ENCODE measurements at places on chromosomes 11 and 22. TPM values are rescaled to one million over a fixed set of nuclear protein-coding genes. Genes with fewer than 3 reads are reported as not detected.

The MMP12 gene
- total RNA-seq = not detected

The KAT5 gene
- total RNA-seq = 61.4 TPM

The CRYBB3 gene
- 0.80 TPM for total RNA-seq

The KCNK4 gene
- total RNA-seq = 0.23 TPM

The CBX7 gene
- 25.0 TPM for total RNA-seq

The MOGAT2 gene
- not detected for total RNA-seq

The BMAL1 gene
- 62.3 TPM for total RNA-seq

The CCDC188 gene
- total RNA-seq = not detected

DNA sequence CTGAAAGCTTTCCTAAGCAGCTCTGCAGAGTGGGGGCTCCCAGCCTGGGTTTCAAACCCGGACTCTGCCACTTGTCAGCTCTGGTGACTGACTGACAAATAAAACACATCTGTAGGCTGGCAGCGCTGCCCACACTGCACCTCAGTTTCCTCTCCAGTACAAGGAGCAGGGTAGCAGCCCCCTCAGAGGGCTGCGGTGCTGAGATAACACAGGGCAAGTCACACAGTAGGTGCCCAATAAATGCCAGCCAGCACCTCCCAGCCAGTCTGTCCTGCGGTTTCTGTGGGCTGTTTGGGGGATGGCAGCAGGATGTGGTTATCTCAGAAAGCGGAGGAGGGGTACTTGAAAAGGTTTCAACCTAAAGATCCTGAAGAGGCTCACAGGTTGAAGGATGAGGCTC is 1.5 kb downstream of the SYT12 start:
- DNase-seq = peak; percentile 36

DNA sequence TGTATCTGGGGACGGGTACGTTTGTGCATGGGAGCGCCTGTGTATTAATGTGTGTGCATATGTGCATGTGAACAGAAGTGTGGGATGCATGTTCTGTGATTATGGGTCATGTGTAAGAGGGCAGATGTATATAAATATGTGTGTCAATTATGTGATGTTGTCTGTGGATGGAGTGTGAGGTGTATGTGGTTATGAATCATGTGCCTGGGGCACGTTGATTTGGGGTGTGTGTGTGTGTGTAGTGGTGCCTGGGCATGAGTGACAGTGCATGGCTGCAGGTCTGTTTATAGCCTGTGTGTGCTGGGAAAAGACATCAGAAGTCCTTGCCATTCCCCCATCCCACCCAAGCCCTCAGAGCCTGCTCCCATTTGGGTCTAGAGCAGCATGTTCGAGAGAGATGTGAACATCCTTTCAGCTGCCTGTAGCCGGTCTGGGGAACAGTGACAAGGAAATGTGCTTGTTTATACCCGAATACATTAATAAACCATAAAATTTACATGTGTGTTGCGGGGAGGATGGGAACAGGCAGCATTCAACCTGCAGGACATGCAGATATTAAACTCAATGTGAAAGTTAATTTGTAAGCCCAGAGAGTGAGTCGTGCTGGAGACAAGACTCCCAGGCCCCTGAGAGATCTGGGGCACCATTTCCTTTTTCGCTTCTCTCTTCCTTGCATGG is 129.0 kb downstream of the NECTIN1 start:
- no peak for DNase-seq

- no peak for DNase-seq
These were observed 150.6 kb downstream of the DSCAML1 start for GRCh38 chr11:117646411-117646810.

DNA sequence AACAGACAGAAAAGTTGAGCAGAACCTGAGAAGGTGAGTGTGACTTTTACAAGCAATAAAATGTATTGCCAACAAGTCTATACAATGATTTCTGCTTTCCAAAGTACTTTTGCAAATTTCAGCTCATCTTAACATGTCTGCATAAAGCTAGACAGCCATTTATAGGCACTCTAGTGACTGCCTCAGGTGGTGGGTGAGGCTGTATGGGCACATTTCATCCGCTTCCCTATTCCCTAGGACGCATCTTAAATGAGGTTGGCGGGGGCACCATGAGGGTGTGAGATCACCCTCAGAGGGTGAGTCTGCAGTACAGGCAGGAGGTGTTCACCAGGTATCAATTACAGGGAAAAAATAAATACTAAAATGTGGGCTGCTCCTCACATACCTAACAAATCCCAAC is 110.1 kb downstream of the ETS1 start:
- DNase-seq = no peak

DNA sequence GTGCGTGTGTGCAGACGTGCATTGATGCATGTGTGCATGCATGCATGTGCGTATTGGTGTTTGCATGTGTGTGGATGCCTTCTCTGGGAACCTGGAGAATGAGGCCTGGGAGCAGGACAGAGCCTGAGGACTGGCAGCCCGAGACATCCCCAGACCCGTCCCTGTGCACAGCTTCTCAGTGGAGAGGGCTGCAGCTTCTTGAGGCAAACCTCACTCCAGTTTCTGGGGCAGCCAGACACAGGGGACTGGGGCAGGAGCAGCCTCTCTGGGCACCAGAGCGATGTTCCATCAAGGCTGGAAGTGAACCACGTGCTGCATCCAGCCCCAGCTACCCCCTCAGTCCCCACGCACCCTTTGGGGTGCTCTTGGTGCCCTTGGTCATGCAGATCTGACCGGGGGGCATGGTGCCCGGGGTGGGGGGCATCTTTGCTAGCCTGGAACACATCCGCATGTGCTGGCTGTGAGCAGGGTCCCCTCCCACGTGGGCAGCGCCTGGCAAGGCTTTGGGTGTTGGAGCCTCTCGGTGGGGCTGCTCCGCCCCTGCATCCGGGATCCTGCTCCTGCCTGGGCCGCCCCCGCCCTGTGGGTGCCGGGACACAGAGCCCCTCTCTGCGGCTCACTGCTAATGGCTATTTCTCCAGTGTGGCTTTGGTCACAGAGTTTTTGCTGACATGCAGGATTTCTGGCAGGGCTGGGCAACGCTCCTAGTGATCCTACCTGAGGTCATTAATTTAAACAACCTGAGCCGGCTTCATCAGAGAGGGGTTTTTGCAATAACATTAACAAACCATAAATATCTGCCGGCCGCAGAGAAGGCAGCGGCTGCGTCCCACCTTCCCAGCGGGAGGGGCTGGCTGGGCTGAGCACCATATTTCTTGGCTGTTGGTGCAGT is 434.7 kb downstream of the TBC1D22A start:
- no peak for DNase-seq

DNA sequence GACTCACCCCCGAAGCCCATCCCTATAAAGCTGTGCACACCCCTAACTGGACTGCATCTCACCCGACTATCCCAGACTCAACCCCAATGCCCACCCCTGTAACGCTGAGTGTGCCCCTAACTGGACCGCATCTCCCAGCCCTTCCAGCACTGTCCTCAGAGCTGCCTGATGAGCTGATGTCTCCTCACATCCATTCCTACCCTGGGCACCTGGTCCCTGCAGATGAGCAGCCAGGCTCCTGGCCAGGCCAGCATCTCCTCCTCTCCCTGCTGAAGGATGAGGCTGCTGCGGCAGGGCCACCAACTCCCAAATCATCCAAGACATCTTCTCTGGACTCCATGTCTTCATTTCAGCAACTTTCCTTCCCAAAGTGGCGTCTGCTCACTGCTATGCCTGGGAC is 332.1 kb downstream of the CTTN start:
- no peak for DNase-seq

DNA sequence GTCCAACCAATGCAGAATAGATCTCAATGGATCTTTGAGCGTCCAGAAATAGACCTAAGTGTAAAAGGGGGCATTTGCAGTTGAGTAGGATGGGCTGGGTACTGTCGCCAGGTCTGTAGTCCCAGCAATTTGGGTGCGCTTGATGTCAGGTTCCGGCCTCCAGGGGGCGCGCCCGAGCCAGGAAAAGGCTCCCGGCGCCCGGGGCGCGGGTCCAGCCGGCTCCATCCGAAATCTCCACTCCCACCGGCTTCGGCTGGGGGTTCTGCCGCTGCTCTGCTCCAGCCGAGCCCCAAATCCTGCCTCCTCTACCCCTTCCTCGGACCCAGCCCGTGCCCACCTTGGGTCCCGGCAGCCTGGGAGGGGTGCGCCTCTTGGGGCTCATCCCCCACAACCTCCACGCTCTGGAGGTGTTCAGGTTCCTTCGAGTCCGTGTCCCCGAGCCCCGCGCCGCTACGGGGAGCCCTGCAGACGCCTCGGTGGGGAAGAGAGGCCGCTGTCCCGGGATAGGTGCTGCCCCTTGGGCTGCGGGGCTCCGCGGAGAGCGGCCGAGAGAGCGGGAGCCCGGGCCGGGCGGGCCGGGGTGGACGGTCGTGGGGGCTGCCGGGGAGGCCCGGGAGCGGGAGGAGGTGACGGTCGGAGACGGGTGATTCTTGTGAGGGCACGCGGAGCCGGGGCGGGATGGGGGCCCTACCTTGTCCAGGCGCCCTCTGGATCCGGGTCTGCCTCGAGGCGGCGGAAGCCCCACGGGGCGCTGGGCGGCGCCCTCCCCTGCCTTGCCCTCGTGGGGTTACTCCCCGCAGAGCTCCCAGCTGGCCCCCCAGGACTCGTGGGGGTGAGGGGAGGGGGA is 13.0 kb upstream of the CYB5R3 start:
- peak; percentile 91 for DNase-seq

- no peak for DNase-seq
These were observed 72.3 kb upstream of the SYN3 start for GRCh38 chr22:33130473-33130872.

GRCh38 chr22:24429411-24430365 is 2.3 kb downstream of the ADORA2A start:
- peak; percentile 70 for DNase-seq

GRCh38 chr22:20607157-20607907 is 99.9 kb downstream of the MED15 start:
- no peak for DNase-seq

DNA sequence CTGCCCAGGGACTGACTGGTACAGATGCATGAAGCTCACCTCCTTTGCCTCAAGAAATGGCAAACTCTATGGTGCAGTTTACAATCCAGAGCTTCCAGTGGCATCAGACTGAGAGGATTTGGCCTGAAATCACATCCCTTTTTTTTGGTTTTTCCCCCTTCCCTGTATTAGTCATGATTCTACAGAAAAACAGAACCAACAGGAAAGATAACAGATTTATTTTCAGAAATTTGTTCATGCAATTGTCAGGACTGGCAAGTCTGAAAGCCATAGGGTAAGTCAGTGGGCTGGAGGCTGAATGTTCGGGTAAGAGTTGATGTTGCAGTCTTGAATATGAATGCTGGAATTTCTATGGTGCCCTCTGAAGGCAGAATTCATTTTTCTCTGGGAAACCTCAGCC is 12.0 kb upstream of the ZDHHC13 start:
- no peak for DNase-seq

DNA sequence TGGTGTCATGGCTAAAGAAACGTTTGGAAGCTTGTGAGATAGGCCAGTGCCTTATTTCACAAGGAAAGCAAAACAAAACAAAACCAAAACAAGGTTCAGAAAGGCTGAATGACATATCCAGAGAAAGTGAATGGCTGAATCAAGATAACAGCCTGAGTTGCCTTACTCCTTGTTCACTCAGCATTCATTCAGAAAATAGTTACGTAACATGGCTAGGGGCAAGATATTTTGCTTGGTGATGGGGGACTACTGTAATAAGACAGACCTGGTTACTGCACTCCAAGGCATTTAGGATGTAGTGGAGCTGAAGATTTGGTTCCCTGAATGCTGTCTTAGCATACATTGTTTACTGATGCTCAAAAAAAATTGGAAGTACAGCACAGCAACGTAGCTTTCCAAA is 47.7 kb downstream of the C11orf91 start:
- no peak for DNase-seq

GRCh38 chr11:116651098-116651736 is 121.6 kb downstream of the BUD13 start:
- no peak for DNase-seq

DNA sequence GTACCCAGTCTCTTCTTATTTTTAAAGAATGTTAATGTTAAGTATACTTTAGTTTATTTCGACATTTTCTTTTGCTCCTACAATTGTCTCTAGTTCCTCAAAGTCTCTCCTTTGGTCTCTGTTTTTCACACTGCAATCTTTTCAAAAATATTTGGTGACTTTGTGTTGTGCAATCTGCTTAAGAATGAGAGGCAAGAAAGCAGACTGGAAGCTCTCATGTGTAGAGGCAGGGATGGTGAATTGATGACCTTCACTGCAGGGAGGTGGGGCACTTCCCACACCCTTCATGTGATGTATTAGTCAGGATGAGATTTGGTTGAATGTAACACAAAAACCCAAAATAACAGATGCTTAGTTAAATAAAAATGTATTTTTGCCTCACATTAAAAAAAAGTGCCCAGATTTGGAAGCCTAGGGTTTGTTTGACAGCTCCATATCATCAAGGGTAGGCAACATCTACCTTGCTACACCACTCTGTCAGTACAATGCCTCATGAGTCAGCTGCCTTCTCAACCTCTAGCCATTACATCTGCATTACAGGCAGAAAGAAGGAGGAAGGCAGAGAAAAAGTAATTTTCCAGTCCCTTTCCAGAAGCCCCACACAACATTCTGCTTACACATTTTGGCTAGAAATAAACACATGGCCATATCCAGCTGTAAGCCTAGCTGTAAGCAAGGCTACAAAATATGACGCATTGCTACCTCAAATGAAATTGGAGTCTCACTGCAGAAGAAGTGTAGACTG is 3.8 kb upstream of the MMP27 start:
- no peak for DNase-seq

- DNase-seq = peak; percentile 36
These were observed 559 bp downstream of the MRTFA start for GRCh38 chr22:40635940-40636379.

DNA sequence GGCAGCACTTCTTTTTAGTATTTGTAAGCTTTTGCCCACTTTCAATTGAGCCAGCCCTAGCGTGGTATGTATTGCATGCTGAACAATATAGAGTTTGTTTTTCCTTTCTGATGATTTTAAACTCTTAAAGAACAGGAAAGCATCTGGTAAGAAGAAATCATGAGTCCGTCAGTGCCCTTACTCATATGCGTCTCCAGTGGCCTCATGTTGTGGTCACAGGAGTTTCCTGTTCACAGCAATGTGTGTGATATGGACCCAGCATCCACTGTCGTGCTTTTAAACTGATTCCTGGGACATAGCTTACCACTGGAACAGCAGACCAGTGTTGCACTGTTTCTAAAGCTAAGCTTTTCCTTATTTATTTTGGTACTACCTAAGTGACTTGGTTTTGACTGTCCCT is 40.1 kb downstream of the BID start:
- DNase-seq = peak; percentile 33

DNA sequence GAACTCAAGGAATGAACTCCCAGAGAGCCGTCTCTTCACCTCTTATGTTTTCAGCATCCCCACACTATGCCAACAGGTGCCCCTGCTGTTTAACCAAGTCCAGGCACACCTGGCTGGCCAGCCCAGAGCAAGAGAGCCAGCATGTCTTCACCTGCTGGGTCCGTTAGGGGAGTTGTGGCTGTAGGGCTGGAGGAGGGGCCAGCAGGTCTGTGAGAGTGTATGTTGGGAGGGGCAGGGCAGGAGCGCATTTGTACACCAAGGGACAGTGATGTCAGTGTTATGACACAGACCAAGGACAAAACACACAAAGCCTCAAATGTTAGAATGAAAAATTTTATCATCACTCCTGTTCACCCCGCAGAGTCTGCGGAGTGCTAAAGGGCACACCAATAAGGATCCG is 5.8 kb downstream of the PATZ1 start:
- no peak for DNase-seq

- no peak for DNase-seq
These were observed 745.7 kb downstream of the BRD1 start for GRCh38 chr22:49081926-49082325.
